ENCODE measurements at places on chromosomes 4 and X.

DNA sequence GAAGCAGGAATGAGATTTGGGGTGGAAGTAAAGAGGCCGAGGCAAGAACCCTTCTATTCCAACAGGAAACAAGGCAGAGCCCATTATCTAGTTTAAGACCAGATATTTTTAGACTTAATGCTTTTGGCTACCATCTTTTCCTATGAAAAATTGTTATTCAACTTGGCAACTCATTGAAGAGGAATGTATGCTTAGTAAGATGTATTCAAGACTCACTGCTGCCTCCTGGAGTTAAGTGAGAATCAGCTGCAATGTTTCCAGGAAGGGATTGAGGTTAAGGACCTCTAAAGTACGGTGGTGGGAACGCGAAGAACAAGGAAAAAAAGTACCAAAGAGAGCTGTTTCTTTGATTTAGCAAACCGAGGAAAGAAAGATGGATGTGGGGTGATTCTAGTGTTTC is 89.1 kb downstream of the RAPGEF2 start:
- DNase-seq, result no peak

- DNase-seq, result no peak
Observed at GRCh38 chr4:12636191-12636590, 847.9 kb downstream of the RAB28 start.

DNA sequence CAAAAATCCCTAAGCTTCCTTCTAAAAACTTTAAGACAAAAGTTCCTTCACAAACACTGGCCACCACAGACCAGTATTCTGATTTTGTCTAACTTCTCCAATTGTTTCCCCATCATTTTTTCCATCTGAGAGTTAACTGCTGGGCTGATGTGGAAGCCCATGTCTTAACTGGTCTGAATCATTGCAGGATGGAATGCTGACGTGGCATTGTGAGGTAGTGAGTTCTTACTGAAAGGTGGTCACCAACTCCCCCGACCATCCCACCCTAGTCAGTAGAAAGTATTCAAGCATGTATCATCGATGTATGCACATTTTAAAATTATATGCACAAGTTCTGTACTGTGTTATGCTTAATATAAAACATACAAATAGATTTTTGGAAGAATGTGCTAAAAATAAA is 99.1 kb upstream of the SMIM10 start:
- DNase-seq, result no peak

GRCh38 chr4:65170768-65171514 is 499.3 kb downstream of the EPHA5 start:
- no peak for DNase-seq

- no peak for DNase-seq
Observed at GRCh38 chr4:162422312-162422711, 258.5 kb upstream of the FSTL5 start.

GRCh38 chr4:1491328-1492141 is 85.3 kb upstream of the NKX1-1 start:
- DNase-seq, result no peak

DNA sequence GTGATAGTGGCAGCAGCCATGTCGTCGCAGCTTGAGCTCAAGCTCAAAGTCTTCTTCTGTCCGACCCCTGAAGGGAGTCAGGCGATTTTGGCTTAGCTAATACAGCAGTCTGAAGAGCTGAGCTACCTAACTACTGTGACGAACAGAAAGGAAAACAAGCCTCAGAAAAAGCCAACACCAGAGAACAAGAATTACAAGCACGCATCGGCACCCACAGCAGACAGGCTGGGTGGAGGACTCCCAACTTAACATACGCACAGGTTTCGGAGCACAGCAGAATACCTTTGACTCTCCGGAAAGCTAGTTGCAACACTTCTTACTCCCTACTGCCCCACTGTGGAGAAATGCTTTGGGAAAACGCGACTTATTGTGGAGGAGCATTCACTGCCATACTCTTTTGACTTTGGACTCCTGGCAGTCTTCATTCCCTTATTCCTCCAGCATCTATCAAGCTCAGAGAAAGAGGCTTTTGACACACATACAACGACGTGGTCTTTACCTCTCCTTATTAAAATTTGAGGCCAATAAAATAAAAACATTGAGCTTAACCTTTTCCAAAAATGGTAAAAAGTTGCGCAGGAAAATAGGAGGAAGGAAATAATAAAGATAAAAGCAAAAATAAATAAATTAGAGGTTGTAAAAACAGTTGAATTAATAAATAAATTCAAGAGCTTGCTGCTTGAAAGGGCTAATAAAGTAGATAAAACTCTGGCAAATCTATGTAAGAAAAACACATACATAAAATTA is 41.3 kb upstream of the GPC3 start:
- DNase-seq, result no peak

- peak; percentile 20 for DNase-seq
Observed at GRCh38 chrX:154411981-154412340, 622 bp downstream of the TAFAZZIN start.

Measured in T-helper 17 cell (primary cell).